ENCODE measurements at places on chromosomes 1 and 21.

DNA sequence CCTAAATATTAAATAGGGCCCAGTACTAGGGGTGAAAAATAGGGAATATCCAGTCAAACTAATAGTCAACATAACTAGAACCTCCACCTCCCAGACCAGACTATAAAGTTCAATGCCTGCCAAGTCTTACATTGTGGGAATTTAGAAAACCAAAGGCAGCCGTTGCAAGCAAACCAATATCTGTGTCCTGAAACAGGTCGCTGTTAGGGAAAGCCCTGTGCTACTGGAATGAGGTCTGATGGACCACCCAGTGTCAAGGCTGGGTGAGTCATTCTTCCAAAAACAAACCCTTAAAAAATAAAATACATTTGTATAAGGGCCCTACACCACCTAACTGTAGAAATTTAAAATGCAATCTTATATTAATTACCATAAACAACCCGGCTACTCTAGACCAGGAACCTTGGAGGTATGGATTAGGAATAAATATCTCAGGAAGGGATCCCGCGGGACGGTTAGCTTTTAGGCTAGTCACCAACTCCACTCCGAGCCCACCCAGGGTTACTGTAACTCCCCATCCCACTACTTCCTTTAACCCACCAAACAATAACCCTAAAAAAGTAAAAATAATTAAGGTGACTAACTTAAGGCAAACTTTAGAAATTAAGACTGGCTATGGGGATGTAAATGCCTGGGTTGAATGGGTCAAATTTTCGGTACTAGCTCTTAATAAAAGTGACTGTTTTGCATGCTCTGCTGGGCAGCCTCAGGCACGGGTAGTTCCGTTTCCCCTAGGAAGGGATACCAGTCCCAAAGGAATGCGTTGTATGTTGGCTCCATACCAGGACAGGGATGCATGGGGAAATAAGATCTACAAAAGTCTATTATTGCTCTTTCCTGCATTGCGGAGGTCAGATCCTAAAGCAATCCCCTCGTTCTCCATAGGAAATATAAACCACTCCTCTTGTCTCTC is 65.4 kb upstream of the TLR5 start:
- no peak for DNase-seq

GRCh38 chr1:211587123-211587522 is 8.2 kb upstream of the SLC30A1 start:
- DNase-seq: no peak

DNA sequence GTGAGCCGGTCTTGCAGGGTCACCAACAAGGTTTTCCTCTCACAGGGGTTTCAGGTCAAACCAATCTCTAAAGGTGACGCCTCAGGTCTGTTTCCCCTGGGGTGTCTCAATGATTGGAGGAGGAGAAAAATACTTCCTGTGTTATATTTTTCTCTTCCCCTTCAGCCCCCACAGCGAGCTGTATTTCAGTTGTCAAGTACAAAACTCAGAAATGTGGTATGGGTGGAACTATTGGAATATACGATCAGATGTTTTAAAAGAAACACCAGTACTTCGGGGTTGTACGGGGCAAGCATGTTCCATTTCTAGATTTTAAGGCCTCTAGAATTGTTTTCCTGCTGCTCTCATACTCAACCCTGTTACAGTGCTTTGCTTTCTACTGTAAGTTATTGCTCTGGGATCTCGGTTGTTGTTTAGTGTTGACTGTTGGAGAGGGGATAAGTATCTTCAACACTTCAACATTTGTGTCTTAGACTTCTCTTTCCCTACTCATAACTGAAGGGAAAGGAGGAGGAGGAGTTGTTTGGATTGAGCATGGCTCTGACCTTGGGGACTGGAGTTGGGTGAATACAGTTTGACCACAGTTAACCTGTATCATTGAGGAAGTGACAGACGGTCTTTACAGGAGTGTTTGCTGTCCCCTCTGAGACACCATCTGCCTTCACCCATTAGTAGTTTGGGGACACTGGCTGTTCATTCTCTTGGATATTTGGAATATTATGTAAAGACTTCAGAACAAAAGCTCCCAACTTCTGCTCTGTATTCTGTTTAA is 2.0 kb downstream of the MAPKAPK2 start:
- peak; percentile 45 for DNase-seq

DNA sequence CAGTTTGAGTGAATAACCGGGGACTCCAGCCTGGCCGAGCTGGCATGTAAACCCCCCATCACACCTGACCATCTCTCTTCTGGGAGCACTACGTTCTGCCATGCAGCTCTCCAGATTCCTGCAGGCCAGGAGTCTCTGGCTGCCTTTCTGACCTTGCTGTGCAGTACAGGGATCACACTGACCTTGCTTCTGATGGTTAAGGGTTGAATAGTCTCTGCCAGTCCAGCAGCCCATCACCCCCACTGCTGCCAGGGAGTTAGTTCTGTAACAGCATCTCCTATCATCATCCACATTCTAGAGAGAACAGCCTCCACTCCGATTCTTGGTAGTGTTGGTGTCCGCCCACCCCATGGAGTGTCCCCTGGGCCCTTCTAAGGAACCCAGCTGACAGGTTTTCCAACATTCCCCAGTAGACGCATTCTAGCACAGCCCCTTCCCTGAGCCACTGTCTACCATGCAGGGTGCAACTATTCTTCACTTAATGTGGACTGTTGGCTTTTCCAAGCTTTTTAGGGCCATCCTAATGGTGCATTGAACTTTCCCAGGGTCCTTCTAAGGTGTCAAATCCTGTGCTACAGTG is 109.8 kb downstream of the RIPK4 start:
- DNase-seq: no peak

DNA sequence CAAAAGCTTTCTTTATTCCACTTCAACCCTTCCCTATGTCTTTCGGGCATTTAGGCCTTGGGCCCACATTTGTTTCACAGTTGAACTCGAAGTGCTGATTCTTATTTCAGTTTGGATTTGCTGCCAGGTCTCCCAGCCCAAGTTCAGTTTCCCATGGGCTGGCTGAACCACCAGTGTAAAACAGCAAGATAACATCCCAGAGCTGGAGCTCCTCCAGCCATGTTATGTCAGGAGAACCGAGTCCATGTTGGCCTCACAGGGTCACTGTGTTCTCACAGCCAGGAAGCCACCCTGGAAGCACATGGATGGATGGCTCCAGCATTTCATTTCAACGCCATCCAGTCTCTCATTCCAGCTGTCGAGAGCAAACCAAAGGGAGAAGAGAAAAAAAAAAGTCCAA is 45.2 kb upstream of the RXRG start:
- DNase-seq: no peak

- no peak for DNase-seq
Observed at GRCh38 chr1:6224718-6225117, 11.0 kb downstream of the ICMT start.

DNA sequence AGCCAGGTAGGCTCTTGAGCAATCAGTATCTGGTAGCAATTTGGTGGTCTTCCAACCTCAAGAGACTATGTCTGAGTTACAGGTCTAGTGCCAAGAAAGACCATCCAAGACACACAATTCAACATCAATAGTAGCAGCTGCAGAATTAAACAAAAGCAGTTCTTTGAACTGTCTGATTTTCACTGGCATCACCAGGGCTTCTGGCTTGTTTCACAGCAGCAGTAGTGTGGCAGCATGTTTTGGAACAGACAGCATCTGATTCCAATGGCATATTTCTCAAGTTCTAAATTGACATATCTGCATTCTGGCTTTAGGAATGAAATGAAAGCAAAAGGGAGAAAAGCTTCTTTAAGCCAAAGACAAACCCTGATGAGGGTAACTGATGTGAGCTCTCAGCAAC is 334.7 kb upstream of the PRMT6 start:
- no peak for DNase-seq

GRCh38 chr1:111569913-111570312 is 49.7 kb upstream of the RAP1A start:
- DNase-seq: no peak

- DNase-seq: no peak
Observed at GRCh38 chr21:25396135-25396711, 211.1 kb downstream of the MRPL39 start.

DNA sequence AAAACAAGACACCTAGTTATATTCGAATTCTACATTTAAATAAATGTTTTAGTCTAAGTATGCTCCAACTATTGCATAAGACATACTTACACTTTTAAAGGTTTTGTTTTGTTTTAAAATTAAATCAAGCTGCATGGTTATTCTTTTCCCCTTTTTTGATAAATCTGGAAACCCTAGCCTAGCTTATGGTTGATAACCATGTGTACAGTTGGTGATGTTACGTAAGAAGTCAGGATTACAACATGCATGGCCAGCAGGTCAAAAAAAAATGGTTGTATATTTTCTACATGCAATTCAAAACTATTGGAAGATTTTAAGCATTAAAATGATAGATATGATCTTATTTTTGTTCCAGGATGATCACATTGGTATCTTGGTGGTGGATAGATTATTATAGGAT is 1600.6 kb downstream of the PLA2G4A start:
- peak; percentile 40 for DNase-seq

DNA sequence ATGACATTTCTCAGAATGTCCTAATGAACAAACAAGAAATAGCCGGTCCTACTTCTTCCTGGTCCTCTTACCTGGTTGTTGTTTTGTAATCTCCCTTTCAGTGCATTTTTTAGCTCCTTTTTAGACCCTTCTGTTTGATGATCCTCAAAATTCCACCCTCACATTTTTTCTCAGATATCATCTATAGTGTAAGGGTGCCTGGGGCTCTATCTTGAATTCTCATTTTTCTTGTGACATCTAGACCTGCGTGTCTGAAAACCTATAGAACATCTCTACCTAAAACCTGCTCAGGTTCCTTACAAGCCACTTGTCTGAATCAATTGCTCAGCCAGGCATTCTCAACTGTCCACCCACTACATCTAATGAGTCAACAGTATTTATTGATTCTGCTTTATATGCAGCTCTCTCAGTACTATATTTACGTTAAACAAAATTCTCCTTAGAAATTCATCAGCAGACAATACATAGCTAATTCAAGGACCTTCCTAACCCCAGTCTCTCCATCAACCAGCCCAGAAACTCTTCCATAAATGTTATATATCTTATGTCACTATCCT is 36.5 kb upstream of the USH2A start:
- no peak for DNase-seq

GRCh38 chr1:50109647-50110075 is 941 bp downstream of the ELAVL4 start:
- peak; percentile 47 for DNase-seq

- no peak for DNase-seq
Observed at GRCh38 chr1:235908742-235909520, 42.2 kb upstream of the LYST start.

DNA sequence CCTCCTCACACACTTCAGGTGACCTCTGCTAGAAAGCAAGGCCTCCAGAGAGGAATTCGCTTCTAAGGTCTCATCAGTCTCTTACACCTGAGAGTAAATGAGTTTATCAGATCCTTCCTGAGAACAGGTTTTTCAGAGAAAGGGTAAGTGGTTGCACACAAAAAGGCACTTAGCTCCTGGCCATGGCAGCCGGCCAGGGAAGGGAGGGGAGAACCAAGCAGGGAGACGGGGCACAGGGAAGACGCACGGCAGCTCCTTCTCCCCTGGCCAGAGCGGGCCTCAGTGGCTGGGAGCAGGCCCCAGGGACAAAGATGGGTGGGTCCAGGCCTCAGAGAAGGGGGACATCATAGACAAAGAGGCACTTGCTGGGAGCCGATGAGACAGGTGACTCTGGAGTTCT is 3.6 kb upstream of the TNNT2 start:
- no peak for DNase-seq

- DNase-seq: no peak
Observed at GRCh38 chr21:45557616-45558043, 15.4 kb upstream of the SLC19A1 start.

- peak; percentile 60 for DNase-seq
Observed at GRCh38 chr1:236677641-236678235, 8.6 kb upstream of the ACTN2 start.

DNA sequence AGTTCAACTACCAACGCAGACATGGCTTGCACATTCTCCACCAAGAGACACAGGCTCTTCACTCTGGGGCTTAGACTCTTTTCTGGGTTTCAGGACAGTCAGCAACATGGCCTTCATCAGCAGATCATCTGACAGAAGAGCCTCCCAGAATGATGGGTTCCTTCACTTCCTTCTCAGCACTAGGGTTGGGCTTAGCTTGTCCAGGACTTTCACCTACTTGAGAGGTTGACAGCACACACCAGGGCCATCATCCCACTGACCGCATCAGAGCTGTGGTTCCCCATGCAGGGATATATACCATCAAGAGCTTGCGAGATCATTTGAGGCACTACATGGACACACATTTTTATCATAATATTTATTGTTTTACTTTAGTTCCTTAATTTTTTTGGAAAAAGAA is 10.4 kb upstream of the NCF2 start:
- DNase-seq: no peak

DNA sequence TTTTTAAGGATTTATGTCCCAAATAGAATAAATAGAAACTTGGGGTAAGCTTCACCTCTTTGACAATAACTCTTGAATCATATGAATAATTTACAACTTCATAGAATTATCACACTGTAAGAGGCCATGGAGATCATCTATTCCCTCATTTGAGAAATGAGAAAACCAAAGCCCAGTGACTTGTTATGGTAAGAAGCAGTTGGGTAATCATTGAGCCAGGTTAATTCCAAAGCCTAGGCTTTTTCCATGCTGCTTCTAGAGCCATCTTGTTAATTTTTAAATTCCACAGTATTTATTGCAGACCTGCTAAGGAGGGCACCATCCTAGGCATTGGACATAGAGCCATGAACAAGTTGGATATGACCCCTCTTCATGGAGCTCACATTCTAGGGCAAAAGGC is 160.5 kb downstream of the CDC7 start:
- DNase-seq: no peak

DNA sequence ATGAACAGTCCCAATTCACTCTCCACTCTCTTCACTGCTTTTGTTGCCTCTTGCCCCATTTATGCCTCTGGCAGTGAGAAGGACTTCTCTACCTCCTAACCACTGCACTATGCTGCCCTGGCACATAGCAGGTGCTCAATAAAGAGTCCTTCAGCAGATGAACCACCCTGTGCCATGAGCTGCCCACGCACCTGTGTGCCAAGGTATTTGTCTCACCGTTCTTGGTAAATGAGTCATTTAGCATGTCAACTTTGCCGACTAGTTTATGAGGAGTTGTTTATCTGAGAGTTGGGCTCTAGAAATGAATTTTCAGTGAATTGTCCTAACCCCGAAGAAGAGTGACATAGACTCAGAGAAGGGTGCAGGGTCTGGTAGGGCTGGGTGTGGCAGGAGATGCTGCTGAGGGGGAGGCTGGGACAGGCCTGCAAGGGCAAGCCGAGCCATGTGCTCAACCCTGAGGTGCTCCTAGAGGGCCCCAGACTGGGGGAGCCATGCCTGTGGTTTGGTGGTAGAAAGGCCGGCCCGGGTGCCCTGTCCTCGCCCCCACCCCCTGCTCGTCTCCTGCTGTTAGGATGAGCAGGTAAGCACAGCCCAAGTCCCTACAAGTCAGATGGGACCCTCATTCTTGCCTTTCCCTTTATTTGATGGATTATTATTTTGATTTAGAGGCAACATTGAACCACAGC is 654.5 kb downstream of the MATN1 start:
- DNase-seq: no peak

GRCh38 chr1:1285611-1286311 is 5.5 kb downstream of the SCNN1D start:
- no peak for DNase-seq

- DNase-seq: no peak
Observed at GRCh38 chr1:64878931-64879611, 87.3 kb downstream of the JAK1 start.

All from hematopoietic multipotent progenitor cell treated with erythropoietin and hydrocortisone succinate and interleukin-3 and kit ligand, for 4 days (in vitro differentiated cells).